ENCODE measurements at places on chromosomes 1 and 21.

DNA sequence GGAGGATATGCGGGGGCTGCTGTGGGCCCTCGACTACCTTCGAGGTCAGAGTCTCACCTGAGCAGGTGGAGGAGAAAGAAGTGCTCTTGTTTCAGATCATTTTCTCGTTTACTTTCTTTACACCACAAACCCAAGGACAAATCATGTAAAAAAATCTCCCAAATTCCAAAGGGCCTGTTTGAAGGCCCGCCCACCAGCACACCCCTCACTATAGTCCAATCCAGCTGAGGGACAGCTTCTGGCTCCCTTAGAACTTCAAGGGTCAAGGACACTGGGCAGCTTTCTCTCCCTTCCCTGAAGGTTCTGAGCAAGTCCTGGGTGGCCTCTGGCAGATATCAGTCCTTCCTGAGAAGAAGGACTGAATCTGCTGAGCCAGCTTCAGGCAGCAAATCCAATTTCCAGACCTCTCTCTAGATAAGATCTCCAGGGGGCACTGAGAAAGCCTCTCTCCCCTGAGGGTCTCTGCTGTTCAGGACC is 5.5 kb downstream of the STK40 start:
- DNase-seq: no peak

DNA sequence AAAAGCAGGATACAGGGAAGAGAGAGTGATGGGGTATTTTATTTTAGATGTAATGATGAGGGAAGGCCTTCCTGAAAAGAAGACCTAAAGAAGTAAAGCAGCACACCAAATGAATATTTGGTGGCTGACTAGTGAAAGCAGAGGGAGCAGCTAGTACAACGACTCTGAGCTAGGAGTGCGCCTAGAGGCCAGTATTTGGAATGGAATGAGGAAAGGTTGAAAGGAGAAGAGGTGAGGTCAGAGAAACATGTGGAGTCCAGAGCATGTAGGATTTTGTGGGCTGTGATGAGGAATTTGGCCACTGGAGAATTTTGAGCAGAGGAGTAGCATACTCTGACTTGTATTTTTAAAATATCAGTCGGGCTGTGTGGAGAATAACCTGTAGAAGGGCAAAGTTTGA is 11.8 kb upstream of the RPL5 start:
- no peak for DNase-seq

DNA sequence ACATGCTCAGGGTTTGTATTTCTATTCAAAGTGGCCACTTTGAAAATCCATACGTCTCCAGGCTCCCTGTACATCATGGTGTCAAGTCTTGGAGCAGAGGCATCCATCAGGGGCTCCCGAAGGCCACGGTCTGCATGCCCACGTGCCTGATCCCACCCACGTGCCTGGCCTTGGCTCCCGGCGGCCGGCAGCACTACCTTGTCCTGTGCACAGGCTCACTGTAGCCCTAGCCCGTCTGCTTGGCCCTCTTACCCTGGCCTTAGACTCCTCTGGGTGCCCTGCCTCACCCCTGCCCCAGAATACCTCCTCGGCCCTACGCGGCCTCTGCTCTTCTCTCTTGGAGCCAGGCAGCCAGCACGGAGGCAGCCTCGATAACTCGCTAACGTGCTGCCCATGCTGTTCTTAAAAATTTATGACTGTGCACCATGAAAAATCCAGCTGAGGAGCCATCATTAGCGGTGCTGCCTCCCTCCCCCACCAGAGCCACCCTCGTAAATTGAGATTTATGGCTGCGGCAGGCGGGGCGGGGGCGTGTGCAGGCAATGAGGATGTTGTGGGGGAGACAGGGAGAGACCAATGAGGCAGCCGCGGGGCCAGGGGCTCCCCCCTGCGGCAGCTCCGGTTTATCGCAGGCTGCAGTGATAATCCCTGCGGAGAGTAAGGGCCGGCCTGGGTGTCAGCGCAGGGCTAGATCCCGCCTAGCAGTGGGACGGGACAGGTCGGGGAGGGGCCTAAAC is 24.6 kb downstream of the DMAP1 start:
- DNase-seq: peak; percentile 14

- DNase-seq: no peak
These were observed 73.1 kb upstream of the EDEM3 start for GRCh38 chr1:184827600-184828368.

DNA sequence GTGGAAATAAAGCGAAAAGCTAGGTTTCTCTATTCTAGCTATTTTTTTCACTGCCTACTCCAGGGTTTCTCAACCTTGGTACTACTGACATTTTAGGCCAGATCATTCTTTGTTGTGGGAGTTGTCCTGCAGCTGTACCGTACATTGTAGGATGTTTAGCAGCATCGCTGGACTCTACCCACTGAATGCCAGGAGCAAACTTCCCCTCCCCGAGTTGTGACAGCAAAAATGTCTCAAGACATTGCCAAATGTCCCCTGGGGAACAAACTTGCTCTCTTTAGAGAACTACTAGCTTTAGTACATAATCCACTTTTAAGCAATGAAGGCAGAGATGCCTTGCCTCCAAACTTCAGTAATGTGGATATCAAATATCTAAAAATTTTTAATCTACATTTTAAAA is 122.8 kb downstream of the PLPPR5 start:
- no peak for DNase-seq

DNA sequence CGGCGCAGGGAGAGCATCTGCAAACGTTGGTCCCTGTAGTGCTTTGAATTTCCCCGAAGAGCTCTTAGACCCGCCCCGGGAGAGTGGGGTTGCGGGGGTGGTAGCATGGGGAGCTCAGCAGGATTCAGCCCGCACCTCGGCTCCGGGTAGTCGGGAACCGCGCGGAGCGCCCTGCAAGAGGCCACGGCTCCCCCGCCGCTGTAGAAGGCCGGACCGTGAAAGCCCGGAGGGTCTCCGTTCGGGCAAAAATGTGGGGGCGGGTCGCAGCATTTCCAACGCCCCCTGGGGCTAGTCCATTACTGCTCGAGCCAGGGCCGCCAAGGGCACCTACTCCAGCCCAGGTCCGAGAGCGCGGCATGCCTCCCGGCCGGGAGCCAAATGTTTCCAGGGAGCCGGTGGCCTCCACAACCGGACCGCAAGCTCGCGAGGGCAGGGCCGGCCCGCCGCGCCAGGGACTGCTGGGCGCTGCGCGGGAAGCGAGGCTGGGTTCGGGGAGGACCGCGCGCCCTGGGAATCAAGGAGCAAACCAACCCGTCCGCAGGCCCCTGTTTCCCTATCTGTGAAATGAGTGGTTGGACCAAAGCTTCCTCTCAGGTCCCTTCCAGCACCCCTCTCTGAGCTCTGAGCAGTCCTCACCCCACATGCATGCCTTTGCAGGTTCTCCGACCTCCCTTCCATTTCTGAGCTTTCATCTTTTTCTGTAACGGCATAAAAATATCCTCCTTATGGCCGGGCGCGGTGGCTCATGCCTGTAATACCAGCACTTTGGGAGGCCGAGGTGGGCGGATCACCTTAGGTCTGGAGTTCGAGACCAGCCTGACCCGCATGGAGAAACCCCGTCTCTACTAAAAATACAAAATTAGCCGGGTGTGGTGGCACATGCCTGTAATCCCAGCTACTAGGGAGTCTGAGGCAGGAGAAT is 775 bp upstream of the TMEM63A start:
- DNase-seq: peak; percentile 24

DNA sequence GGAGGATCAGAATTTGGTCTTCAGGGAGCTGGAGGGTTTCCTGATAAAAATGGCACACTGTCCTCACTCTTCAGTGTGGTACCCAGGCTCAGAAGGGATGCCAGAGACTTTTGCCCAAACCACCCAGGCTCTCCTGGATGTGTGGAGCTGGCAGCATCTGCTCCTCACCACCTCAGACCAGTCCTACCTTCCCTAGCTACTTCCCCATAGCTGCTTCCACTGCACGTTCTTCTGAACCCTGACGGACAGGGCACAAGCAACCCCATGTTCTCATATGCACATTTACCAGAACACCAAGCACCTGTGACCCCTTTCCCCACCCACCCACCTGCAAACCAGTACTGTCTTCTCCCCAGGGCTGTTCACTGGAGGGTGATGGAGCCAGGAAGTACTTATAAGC is 4.7 kb downstream of the ADAR start:
- no peak for DNase-seq

DNA sequence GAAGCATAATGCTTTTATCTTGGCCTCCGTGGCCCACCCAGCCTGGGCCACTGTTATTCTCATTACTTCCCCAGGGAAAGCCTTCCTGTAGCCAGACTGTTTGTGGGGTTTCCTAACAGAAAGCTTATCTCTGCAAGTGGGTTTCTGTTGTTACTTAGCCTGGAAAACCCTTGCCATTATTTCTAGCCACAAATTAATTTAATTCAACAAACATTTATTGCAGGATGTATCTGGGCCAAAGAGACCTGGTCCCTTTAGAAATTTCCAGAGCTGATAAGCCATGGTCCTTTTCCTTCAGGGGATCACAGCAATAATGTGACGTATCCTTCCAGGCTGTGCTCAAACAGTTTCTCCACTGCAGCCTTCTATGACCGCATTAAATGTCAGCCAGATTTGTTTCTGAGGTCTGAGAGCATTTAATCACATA is 20.9 kb downstream of the TNN start:
- DNase-seq: no peak

DNA sequence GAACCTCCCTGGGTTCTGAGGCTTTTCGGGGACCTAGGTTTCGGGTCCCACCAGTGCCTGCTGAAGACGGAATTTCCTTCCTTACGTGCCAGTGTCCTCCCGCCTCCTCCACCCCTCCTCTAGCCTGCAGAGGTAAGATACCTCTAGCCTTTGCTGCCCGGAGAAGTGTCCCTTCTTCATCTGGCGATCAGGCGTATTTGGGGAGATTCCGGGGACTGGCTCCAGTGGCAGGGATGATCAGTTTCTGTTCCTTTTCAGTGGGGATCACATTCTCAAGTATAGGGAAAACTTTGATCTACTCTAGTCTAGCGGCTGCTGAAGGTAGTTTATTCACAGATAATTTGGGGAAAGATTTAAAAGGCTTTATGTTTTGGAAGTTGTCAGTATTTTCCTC is 674 bp downstream of the CEP350 start:
- DNase-seq: no peak

- no peak for DNase-seq
These were observed 188.1 kb upstream of the SAMSN1 start for GRCh38 chr21:14734191-14734590.

GRCh38 chr1:69055194-69055593 is 512.5 kb upstream of the LRRC7 start:
- DNase-seq: no peak

DNA sequence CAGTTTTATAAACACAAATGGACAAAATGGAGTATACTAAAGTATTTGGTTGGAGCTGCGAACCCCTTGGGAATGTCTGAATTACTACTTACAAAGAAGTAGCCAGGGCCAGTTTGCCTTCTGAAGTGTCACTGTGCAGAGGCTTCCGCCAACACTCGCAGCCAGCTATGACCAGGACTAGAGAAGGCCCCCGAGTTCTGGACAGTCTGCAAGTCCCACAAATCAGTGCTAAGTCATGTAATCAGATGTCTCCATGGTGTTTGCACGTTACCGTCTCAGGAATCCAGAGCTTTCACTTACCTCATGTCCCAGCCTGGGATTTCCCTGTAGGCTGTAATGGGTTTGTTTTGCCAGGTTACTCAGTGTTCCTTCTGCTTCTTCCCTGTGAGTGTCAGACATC is 106.6 kb upstream of the SPAG17 start:
- DNase-seq: no peak

- no peak for DNase-seq
These were observed 1.3 kb upstream of the SYT6 start for GRCh38 chr1:114154963-114155322.

DNA sequence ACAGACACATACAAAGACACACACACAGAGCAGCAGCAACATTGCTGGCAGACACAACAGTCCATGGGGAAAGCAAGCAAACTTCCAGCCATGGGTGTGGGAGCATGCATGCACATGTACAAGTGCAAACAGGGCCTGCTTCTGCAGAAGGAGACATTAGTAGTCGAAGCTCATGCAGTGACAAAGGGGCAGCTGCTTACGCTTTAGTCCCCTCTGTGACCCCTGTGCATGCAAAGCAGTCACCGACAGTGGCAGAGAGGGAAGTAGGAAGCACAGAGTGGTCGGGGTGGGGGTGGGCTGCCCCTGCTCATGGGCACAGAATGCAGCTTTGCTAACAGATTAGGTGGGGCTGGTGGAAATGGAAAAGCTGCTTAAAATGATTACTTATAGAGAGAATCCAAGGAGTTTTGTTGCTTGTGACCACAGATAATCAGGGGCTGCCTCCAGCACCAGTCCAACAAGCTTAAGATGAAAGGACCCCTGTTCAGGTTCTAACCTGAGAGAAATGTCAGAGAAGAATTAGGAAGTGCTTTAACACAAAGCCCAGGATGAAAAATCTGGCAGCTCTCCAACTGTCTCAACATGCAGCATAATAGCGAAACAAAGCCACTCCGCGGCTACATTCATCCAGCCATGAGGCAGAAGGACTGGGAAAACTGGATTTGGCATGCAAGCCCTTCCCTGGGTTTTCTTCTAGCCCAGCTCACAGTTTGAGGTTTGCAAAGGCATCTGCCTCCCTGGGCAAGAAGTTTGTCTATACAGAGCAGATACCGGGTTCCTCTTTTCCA is 378.9 kb downstream of the KCNH1 start:
- no peak for DNase-seq

DNA sequence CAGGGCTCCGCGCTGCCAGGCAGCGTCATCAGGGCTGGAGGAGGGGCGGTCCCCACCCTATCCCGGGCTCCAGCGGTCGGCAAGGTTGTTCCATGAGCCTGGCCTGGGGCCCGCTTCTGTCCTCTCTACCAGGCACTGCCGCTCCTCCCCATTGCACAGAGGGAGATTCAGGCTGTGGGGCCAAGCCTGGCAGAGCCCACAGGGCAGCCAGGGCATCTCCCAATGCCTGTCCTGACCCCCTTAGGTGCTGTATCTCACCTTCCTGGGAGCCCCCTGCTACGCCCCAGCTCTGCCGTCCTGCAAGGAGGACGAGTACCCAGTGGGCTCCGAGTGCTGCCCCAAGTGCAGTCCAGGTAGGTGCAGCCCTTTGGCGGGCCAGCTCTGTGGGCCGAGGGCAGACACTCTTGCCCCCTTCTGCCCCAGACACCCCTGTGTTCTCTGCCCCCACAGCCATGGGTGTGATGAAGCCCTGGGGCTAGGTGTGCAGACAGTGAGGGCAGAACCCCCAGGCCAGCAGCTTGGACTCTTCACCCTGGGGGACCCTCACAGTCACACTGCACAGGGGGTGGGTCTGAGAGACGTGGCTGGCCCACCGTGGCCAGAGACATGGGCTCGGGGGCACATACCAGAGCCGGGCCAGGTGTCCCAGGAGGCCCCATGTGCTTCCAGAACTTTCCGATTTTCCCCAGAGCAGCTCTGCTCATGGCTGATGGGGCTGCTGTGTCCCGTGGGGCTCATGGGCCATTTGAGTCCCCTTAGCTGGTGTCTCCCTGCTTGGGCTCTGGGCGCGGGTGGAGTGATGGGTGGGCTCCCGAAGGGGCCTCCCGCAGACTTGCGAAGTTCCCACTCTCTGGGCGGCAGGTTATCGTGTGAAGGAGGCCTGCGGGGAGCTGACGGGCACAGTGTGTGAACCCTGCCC is 1.6 kb downstream of the TNFRSF14 start:
- no peak for DNase-seq

GRCh38 chr1:184771190-184771691 is 16.6 kb upstream of the EDEM3 start:
- no peak for DNase-seq

GRCh38 chr1:43890815-43891214 is 42.8 kb upstream of the ARTN start:
- DNase-seq: no peak

- no peak for DNase-seq
These were observed 88.9 kb downstream of the SIK1 start for GRCh38 chr21:43337901-43338655.
